Right cardiac atrium (tissue), 5 donors: ENCODE measurements at places on chromosomes 5 and 9. TPM values are rescaled to one million over a fixed set of nuclear protein-coding genes. Genes with fewer than 3 reads are reported as not detected.

DNA sequence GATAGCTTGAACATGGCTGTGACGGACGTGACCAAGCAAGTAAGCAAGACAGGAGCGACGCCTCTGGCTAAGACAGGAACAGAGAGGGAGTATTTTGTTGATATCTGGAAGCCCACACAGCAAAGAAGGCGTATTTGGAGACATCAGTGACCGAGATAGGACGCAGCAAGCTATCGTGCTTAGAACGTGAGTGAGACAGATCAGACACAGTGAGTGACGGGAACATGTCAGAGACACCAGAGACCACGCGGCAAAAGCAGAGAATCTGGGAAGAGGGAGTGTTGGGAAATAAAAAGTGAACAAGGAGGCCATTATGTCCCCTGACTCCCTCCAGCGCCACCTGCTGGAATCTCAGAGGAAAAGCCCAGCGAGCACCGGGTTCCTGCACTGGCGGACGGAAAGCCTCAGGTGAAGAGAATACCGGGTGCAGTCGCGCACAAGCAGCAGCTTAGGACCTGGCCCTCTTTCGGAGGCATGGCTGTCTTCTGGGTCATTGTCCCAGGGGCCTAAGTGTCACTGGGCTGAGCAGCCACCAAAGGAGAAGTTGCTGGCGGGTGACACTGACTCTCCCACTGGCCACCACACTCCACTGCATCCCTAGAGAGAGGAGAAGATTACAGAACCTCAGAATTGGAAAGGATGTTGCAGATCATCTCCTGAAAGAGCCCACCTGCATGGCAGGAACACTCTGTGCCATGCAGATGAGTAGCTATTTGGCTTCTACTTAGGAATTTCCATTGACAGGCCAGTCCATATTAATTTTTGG is 99.1 kb downstream of the FBXO38 start:
- peak; percentile 66 for DNase-seq

Gene IL7R
- 3.6 TPM for total RNA-seq

DNA sequence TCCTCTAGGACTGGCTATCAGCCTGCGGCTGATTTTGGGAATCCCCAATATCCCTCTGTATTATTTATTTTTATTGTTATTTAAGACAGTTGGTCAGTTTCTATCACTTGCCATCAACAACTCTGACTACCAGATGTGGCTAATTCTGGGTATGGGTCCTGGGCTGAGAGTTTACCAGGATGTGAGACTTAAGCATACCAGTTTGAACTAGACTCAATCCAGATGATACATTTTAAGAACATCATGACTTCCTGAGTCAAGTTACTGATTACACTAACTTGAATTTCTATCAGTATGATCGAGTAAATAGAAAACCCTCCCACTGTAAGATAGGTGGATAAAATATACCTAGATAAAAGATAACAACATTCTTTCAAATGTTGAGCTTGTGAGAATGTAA is 634.0 kb downstream of the MAT2B start:
- DNase-seq = no peak

DNA sequence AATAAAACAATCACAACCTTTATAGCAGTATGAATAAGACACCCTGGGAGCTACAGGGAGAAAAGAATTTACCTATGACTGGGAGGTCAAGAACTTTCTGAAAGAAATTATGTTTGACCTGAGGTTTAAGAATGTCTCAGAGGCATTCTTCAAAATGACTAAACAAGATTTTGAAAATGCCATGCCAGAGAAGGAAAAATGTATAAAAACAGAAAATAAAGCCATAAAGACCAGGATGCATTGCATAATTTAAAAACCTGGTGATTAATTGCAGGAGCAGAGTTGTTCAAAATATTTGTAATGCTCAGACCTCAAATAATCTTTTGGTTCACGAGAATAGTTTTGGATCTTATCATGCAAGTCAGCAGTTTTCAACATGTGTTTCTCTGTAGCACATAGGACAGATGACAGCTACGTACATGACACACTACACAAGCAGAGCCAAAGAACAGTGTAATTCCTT is 954.7 kb upstream of the ARRDC3 start:
- no peak for DNase-seq

Gene RASEF
- not detected for total RNA-seq

DNA sequence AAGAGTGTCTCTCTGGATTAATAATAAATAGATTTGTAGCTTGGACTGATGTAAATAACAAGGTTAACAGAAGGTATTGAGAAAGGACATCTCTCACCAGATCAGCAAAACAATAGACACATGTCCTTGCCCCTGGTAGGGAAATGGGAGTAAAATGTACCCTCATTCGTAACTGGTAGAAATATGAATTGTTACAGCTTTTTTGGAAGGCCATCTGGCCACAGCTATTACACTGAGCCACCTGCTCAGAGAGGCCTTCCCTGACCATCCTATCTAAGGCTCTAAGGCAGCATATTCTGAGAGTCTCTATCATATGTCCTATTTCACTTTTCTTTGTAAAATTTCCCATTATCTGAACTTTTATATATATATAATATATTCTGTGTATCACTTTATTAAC is 129.1 kb upstream of the MAP1B start:
- no peak for DNase-seq

DNA sequence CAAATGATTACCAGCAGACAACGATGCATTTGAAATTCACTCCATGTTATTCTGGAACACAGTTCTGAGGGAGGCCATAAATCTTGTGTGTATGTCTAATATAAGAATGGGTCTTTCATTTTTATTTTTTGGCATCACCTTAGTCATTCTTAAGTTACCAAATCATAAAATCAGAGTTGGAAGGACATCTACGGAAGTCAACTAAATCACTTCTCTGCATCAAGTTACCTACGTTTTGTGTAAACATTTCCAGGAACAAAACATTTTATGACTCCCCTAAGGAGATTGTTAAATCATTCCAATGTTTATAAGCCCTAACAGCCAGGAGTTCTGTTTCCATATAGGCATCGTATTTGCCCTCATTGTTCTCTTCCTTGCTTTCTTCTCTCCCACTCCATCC is 378.2 kb downstream of the FAM170A start:
- DNase-seq = no peak

- no peak for DNase-seq
Observed at GRCh38 chr5:41683181-41683580, 172.8 kb upstream of the PLCXD3 start.

DNA sequence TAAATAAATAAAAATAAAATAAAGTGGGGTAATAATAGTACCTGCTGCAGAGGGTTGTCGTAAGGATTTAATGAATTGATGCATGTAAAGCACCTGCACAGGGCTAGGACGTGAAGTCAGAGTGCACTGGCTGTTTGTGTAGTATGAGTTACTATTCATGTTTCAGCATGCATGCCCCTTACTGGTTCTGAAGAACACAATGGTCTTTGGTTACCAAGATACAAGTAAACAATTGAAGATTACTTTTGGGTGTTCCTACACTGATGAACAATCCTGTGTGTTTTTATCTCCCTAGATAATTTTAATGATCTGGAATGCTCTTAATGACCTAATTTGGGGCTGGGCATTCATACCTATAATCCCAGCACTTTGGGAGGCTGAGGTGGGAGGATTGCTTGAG is 23.2 kb upstream of the PRRC2B start:
- DNase-seq = no peak

Gene SPOCK1
- total RNA-seq = 149 TPM

Gene ERAP2
- total RNA-seq = 7.0 TPM

- DNase-seq = no peak
Observed at GRCh38 chr9:3012245-3012644, 168.3 kb upstream of the PUM3 start.

DNA sequence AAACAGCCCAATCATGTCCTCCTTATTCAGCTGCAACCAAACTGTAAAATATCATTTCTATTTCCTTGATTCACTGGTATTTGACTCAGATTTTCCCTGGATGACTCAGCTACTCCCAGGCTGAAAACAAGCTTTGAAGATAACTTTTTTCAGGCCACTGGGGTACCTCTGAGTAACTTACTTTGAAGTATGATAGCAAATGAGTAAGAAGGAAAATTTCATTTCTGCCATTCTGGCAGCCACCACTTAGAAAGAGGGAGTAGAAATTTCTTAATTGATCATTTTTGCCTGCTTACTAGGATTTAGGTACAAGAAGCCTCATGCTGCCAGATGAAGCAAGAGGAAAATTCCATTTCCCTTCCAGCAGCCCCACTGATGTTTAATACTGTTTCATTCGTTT is 247.4 kb downstream of the PRELID2 start:
- no peak for DNase-seq

DNA sequence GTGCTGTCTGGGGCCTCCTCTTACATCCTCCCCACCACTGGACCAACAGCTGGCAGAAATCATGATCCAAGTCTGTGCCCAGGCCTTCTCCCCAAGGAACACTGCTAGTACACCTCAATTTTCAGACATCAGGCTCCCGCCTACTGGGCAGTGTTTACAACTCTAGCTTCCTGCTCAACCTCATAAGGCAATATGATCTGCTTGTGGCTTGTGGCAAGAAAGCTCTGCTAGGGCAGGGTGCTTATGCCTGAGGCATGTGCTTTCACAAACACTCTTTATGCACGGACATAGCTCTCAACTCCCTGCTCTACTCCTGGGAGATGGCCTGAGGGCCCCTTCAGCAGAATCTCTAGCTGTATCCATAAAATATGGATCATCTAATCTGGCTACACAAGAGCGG is 32.5 kb downstream of the SH3TC2 start:
- DNase-seq = no peak

Gene PPP2R2B
- 3.5 TPM for total RNA-seq

DNA sequence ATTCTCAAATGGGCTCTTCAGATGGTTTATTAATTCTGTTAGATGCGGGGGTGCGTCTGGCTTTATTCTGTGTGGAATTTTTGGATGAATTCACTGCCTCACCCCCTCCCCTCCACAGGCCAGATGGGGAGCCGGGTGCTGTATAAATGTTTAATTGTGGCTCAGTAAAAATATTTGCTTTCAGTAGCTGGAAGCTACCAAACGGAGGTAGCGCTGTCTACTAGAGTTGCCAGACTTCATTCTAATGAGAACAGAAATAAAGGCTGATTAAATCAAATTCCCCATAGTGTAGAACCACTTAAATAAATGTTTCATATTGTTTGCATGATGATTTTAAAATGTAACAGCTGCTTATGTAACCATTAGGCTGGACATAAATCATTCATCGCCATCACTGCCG is 34.5 kb upstream of the KCNMB1 start:
- no peak for DNase-seq

Gene CDC14B
- total RNA-seq = 14.4 TPM

Gene WASHC1
- 12.3 TPM for total RNA-seq

Gene SLC25A2
- total RNA-seq = not detected

DNA sequence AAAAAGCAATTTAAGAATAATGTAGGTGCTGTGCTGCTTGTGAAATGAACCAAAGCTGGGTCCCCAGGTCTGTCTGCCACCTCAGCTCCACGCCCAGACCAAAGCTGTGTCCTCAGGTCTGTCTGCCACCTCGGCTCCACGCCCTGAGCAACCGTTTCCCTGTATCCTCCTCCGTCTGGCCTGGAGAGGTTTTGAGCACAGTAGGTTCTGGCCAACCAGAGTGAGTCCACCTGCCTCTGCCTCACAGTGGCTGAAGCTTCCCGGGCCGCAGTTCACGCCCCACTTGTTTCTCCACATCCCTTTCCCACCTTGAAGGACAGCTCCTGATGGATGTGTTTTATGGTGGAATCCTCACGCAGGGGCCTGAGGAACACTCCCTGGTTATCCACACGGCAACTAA is 120.5 kb downstream of the ADAMTS2 start:
- no peak for DNase-seq

- DNase-seq = no peak
Observed at GRCh38 chr9:40928803-40929487, 199.5 kb downstream of the FOXD4L6 start.

GRCh38 chr5:97148288-97148687 is 5.9 kb upstream of the LIX1 start:
- no peak for DNase-seq

DNA sequence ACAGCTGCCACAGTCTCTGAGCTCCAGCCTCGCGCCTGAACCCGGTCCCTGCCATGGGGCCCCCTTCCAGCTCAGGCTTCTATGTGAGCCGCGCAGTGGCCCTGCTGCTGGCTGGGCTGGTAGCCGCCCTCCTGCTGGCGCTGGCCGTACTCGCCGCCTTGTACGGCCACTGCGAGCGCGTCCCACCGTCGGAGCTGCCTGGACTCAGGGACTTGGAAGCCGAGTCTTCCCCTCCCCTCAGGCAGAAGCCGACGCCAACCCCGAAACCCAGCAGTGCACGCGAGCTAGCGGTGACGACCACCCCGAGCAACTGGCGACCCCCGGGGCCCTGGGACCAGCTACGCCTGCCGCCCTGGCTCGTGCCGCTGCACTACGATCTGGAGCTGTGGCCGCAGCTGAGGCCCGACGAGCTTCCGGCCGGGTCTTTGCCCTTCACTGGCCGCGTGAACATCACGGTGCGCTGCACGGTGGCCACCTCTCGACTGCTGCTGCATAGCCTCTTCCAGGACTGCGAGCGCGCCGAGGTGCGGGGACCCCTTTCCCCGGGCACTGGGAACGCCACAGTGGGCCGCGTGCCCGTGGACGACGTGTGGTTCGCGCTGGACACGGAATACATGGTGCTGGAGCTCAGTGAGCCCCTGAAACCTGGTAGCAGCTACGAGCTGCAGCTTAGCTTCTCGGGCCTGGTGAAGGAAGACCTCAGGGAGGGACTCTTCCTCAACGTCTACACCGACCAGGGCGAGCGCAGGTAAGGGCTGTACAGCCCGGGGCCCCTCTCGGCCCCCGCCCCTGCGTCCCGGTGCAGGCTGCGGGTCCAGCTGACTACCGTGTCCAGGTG is 509 bp downstream of the LVRN start:
- DNase-seq = peak; percentile 44

DNA sequence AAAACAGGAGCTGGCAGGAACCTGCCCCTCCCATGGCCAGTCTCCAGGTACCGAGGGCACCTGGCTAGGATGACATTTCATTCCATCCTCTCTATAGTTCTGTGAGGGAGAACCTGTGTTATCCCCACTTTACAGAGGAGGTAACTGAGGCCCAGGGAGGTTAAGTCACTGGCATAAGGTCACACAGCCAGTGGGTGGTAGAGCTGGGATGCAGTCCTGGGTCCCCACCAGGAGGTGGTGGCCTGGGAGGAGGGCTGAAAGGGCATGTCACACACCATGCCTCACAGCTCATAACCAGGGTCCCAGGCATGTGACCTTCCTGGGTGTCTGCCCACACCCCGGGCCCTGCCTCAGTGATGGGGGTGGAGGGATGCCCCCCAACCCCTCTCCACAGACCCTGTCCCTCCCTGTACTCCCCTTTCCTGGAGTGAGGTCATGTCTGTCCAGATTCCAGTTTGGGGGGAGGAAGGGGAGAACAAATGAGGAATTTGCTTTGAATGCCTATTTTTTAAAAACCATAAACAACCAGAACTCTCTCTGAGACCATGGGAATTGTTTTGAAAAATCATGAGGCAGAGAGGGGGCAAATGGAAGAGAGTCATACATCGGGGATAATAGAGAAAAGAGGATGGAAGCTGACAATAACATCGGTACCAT is 77.7 kb upstream of the STXBP1 start:
- DNase-seq = no peak

GRCh38 chr5:18944771-18945170 is 1043.2 kb downstream of the CDH18 start:
- no peak for DNase-seq

GRCh38 chr5:141632650-141633049 is 4.0 kb downstream of the HDAC3 start:
- DNase-seq = no peak

Gene GRM6
- total RNA-seq = not detected

GRCh38 chr9:83775932-83776331 is 41.6 kb downstream of the GKAP1 start:
- no peak for DNase-seq
